Right lung (tissue), 10 donors: ENCODE measurements at places on chromosomes 2 and 18. TPM values are rescaled to one million over a fixed set of nuclear protein-coding genes. Genes with fewer than 3 reads are reported as not detected.

DYSF gene
- polyA plus RNA-seq: 15.0 TPM

EFR3B gene
- 9.6 TPM for polyA plus RNA-seq

NGEF gene
- polyA plus RNA-seq: 1.0 TPM

- no peak for DNase-seq
These were observed 83.8 kb upstream of the CCDC150 start for GRCh38 chr2:196555726-196556125.

DNA sequence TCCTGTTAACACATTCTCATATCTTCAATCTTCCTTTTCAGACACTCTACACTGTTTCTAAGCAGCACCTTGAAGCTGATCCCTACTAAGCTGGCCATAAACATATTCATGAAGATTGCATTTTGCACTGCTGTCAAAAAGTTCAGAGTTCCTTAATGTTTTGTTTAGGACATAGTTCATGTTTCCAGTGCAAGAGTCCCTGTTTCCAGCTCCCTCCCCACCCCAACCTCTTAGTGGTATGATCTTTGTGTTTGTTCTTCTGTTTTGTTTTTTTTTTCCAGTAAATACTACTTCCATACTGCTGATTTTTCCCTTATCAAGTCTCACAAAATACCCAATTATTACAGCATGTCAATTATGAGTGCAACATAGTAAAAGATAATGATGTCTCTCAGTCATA lies 4.1 kb upstream of the SLC40A1 start:
- DNase-seq: no peak

DNA sequence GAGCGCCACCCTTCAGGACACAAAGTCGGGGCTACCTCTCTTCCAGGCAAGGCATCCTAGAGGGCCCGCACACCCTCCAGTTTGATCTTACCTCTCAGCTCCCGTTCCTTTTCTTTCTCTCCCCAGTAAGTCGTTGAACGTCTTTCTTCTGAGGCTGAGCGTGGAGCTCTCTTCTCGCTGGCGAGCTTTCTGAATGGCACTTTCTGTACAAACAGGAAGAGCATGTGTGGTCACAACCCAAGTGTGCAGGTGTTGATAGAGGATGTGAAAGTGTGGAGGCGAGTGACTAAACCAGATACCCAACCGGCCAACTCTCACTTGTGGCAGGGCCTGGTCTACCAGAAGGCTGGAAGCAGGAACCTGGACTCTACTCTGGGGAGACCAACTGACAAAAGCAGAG lies at the start of gene AFF3:
TSS of gene AFF3 (minus strand) at position 198 of the 400 bp plus-strand sequence. CDS start 38,136 bp downstream, outside the sequence.
- no peak for DNase-seq

DNA sequence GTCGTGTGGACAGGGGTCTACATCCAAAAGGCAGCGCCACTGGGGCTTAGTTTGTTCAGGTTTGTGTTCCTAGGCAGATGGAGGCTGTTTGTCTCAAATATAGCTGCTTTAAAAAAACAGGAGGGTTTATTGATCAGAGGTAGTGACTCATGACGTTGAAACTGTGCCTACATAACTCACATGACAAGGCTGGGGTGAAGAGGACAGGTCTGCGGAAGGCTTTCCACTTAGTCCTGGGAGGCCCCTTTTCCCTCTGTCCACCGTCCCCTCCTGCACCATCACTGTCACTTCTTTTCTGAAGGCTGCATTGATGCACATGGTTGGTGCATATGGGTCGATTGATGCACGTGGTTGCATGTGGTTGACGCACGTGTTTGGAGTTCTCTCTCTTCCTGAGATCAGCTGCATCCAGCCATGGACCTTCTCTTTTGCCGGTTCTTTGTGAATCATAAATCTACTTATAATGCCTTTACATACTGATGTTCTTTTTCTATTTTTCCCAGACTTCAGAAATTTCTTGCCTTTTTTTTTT lies 10.9 kb downstream of the SH3RF3 start:
- DNase-seq: no peak

DNA sequence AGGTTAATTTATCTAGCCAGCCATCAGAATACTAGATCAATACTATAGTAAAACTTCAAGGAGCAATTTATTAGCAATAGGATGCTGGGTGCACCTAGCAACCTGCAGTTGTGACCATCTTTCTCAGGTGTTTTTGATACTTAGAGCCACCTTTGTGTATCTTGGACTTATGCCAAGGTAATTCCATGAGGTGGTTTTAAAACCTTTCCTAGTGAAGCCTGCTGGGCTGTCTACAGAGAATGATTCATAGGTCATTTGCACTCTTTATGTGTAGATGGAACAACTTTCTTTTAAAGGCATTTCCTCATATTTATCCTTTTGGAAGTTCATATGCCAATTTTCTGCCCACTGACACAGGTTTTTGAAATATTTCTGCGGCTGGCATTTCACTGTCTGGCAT lies 1030.1 kb upstream of the POU3F3 start:
- no peak for DNase-seq

GRCh38 chr2:30287857-30288513 lies 56.7 kb downstream of the LBH start:
- no peak for DNase-seq
